ENCODE measurements at places on chromosomes 1 and 21. TPM values are rescaled to one million over a fixed set of nuclear protein-coding genes. Genes with fewer than 3 reads are reported as not detected.

The CDCA8 gene
- total RNA-seq, result 9.2 TPM

The RGS8 gene
- total RNA-seq, result not detected

The ATP1A4 gene
- total RNA-seq, result not detected

The COL9A2 gene
- total RNA-seq, result 1.5 TPM

The BEND5 gene
- 3.7 TPM for total RNA-seq

The TMEM269 gene
- total RNA-seq, result not detected

The RGS7 gene
- not detected for total RNA-seq
